ENCODE measurements at places on chromosomes 11 and 22. TPM values are rescaled to one million over a fixed set of nuclear protein-coding genes. Genes with fewer than 3 reads are reported as not detected.

ACTN3 gene
- not detected for total RNA-seq

FOSL1 gene
- total RNA-seq = 13.0 TPM

ENTHD1 gene
- not detected for total RNA-seq

CNGA4 gene
- total RNA-seq = under 0.01 TPM

PPFIBP2 gene
- total RNA-seq = 16.8 TPM

FOLR3 gene
- total RNA-seq = 0.88 TPM

OR10G8 gene
- not detected for total RNA-seq

DNA sequence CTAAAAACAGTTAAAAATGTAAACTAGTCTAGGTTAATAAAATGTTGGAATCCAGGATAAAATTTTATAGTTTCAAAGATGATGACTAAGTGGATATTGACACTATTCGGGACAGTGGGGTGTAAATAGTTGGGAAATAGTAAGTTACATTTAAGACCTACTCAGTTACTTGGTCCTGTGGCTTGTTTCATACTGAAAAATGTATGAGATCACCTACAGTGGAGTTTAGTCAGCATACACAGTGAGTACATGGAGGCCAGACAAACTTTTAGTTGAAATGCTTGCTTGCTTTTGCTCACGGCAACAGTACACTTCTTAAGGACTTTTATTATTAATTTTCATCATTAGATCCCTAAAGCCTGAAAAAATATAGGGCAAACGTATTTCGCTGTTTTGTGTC, 16.1 kb downstream of the TRIM22 start:
- DNase-seq = no peak
- no peaks in the 10 kb centered on the region for H3K27me3 ChIP-seq
- H3K27ac ChIP-seq = no peak overlapping the region
- no peaks in the 10 kb centered on the region for H3K4me1 ChIP-seq
- no peak overlapping the region for H3K4me3 ChIP-seq

DNA sequence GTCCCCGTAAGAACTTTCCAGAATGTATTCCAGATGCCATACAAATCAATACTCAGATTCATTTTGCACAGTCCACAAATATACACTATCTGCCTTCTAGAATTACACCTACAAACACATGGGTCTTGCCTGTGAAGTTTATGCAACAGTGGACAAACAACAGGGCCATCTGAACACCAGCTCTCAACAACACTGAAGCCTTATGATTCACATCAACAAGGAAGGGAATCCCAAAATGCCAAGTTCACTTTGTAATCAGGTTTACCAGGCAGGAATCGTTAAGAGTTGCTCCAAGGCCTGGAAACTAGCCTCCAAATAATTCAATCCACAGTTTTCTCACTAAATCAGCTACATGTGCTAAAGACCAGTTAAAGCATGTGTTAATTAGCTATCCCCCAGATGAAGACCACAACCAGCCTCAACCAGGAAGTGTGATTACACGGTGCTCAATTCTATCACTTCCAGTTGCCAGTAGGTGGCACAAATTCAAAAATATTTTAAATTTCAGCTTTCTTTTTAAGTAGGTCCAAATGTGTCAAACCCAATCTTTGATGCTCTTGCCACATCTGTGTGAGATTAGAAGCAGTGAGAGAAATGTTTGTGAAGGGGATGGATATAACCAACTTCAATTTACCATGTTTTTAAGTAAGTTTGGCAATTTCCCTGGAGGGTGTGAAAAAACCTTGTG, 139.1 kb upstream of the BDNF start:
- H3K4me1 ChIP-seq = peaks cover 5% of the 10 kb centered on the region
- no peaks in the 10 kb centered on the region for H3K27me3 ChIP-seq
- no peak overlapping the region for H3K27ac ChIP-seq

GRCh38 chr11:4671741-4672140, 25.9 kb downstream of the OR51E2 start:
- H3K27me3 ChIP-seq = no peaks in the 10 kb centered on the region
- H3K4me1 ChIP-seq = no peaks in the 10 kb centered on the region
- H3K4me3 ChIP-seq = no peak overlapping the region
- no peaks in the 10 kb centered on the region for H3K36me3 ChIP-seq
- DNase-seq = no peak

DNA sequence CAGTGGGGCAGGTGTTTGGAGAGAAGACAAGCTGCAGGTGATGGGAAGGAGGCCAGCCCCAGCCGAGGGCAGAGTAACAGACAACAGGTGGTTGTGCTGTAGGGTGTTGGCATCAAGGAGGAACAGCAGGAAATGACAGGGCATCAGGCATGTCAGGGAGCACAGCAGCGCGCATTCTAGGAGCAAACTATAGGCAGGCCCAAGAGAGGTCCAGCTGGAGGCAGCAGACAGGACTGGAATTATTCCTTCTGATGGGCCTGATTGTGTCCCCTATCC, 13.6 kb downstream of the ADM start:
- H3K27me3 ChIP-seq = no peaks in the 10 kb centered on the region
- H3K36me3 ChIP-seq = no peaks in the 10 kb centered on the region
- H3K4me1 ChIP-seq = peaks cover 20% of the 10 kb centered on the region
- H3K4me3 ChIP-seq = no peak overlapping the region
- H3K27ac ChIP-seq = no peak overlapping the region
- no peak for DNase-seq

DNA sequence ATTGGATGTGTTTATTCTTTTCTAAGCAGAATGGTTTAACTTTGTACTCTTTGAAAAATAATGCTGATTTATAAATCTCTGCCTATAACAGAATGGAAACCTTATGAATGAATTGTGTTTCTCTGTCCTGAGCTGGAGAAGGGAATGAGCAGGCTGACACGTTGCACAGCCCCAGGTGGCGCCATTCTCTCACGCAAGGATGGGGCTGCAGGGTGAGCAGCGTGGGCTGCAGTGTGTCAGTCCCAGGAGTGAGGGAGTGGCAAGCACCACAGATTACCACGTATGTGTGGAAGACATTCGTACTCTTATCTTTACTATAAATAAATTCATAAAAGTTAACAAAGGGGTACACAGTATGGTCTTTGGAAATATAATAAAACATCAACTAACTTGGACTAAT, 33.4 kb downstream of the FDX1 start:
- H3K4me3 ChIP-seq = no peak overlapping the region
- H3K4me1 ChIP-seq = no peaks in the 10 kb centered on the region
- no peak overlapping the region for H3K27ac ChIP-seq
- H3K27me3 ChIP-seq = no peaks in the 10 kb centered on the region
- H3K36me3 ChIP-seq = peaks cover 7% of the 10 kb centered on the region

DNA sequence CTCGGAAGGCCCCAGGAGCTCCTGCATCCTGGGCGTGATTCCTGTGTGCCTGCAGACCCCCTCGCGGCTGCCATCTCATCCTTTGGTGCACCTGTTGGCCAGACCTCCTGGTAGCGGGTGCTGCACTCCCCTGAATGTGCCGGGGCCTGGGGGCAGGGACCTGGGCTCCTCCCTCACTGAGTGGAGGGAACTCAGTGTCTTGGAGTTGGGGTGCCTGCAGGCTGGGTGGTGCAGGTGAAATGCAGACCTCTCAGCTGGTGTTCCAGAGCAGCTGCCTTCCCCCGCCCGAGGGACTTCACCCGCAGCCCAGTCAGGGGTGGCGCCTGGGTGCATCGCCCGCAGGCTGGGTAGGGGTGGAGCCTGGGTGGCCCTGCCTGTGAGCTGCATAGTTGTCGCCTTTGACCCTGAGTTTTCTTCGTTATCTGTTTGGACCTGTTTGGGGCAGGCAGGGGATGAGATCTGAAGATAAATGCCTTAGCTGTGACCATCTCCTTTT, 31.4 kb downstream of the LRP5 start:
- peaks cover 28% of the 10 kb centered on the region for H3K4me1 ChIP-seq
- H3K27me3 ChIP-seq = no peaks in the 10 kb centered on the region
- DNase-seq = peak; percentile 27
- H3K36me3 ChIP-seq = no peaks in the 10 kb centered on the region
- H3K27ac ChIP-seq = no peak overlapping the region

- no peaks in the 10 kb centered on the region for H3K36me3 ChIP-seq
- peaks cover 7% of the 10 kb centered on the region for H3K27me3 ChIP-seq
- H3K4me1 ChIP-seq = no peaks in the 10 kb centered on the region
- peak; percentile 84 for DNase-seq
- no peak overlapping the region for H3K4me3 ChIP-seq
- H3K27ac ChIP-seq = no peak overlapping the region
These were observed 29.9 kb upstream of the TH start for GRCh38 chr11:2201542-2201941.

DNA sequence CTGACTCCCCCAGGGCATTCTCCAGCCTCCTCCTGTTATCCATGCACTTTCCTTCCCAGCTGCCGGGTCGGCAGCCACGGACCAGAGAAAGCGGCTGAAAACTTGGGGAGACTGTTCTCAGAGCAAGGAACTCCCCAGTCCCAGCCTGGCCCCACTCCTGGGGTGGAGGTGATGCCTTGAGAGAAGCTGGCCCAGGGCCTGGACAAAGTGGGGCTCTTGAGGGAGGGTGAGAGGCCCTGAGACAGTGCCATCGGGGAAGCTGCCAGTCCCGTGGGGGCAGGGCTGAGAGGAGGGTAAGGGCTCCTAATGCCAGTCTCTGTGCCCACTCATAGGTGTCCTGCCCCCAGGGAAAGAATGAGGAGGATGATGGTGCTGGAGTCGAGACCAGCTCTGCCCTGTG, 53.8 kb downstream of the FLRT1 start:
- H3K27me3 ChIP-seq = no peaks in the 10 kb centered on the region
- no peak for DNase-seq
- H3K36me3 ChIP-seq = no peaks in the 10 kb centered on the region
- H3K4me1 ChIP-seq = peaks cover 22% of the 10 kb centered on the region
- no peak overlapping the region for H3K4me3 ChIP-seq

DNA sequence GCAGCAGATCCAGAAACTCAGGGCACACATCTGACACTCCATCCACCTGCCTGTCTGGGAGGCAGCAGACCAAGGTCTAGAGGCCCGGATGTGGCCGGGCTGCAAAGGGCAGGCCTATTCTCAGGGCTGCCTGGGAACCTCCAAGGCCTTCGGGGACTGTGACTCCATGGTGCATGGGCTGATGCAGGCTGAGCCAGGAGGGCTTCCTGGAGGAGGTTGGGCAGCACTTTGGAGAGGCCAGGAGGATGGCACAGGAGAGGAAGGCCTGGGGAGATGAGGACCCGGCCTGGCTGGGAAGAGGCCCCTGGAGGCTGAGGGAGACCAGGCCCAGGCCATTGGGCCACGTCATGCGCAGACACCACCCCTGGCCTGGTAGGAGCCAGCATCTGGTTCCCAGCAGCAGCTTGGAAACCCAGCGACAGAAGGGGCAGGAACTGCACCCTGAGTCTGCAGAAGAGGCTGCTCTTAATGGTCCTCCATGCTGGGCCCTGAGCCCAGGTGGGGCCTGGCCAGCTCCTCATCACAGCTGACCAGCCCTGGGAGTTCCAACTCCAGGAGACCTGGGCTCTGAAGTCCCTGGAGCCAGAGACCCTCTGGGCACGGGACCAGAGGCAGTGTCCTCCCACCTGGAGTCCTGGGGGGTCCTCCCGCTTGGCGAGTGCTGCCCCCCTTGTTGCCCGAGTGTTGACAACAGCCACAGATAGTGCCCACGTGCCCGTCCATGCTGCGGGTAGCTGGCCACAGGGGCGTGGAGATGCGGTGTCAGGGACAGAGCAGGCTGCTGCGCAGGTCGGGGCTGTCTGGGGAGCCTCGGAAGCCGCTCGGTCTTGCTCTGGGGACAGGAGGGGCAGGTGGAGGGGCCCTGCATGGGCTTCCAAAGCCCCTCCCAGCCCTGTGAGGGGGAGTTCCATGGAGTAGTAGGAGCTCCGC, 5.5 kb downstream of the PHLDA2 start:
- no peaks in the 10 kb centered on the region for H3K27me3 ChIP-seq
- H3K4me3 ChIP-seq = no peak overlapping the region
- DNase-seq = no peak

- H3K4me3 ChIP-seq = no peak overlapping the region
- H3K27ac ChIP-seq = no peak overlapping the region
- H3K4me1 ChIP-seq = peaks cover 7% of the 10 kb centered on the region
- peak; percentile 38 for DNase-seq
These were observed 19.1 kb upstream of the RCN1 start for GRCh38 chr11:32071811-32072210.

GRCh38 chr22:43707648-43708047, 104.5 kb downstream of the EFCAB6 start:
- H3K4me1 ChIP-seq = no peaks in the 10 kb centered on the region
- H3K27ac ChIP-seq = no peak overlapping the region
- no peak overlapping the region for H3K4me3 ChIP-seq
- H3K36me3 ChIP-seq = no peaks in the 10 kb centered on the region
- no peak for DNase-seq

DNA sequence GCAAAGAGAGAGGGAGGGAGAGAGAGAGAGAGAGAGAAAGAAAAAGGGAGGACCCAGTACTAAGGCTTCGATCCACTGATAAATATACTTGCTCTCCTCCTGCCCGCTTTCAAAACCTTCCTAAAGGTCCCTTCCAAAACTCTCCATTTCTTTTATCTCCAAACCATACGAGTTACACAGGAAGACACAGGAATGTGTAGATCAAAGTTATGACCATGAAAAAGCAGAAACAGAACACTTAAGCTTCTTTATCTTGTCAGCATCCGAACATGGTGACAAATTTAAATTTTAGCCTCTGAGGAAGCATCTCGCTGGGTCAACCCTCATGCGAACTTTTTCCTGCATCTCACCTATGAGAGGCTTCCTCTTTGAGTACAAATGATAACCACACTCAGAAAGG, 29.2 kb upstream of the POGLUT3 start:
- no peaks in the 10 kb centered on the region for H3K4me1 ChIP-seq
- peaks cover 10% of the 10 kb centered on the region for H3K27me3 ChIP-seq
- H3K4me3 ChIP-seq = no peak overlapping the region
- no peak overlapping the region for H3K27ac ChIP-seq
- no peak for DNase-seq
- H3K36me3 ChIP-seq = no peaks in the 10 kb centered on the region

DNA sequence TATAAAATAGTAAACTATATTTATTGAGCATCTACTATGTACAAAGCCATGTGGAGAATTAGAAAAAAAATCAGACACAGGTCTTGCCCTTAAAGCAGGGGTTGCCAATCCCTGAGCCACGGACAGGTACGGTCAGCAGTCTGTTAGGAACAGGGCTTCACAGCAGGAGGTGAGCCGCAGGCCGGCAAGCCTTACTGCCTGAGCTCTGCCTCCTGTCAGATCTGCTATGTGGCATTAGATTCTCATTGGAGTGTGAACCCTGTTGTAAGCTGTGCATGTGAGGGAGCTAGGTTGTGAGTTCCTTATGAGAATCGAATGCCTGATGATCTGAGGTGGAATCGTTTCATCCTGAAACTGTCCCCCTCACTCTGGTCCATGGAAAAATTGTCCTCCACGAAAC, 2.1 kb upstream of the RAG2 start:
- no peaks in the 10 kb centered on the region for H3K27me3 ChIP-seq
- no peak overlapping the region for H3K4me3 ChIP-seq
- DNase-seq = no peak

- no peaks in the 10 kb centered on the region for H3K27me3 ChIP-seq
- H3K36me3 ChIP-seq = no peaks in the 10 kb centered on the region
- H3K4me1 ChIP-seq = peaks cover 10% of the 10 kb centered on the region
- H3K4me3 ChIP-seq = no peak overlapping the region
These were observed 64.9 kb downstream of the ENDOD1 start for GRCh38 chr11:95154514-95154913.
